ENCODE measurements at places on chromosomes 4 and X.

DNA sequence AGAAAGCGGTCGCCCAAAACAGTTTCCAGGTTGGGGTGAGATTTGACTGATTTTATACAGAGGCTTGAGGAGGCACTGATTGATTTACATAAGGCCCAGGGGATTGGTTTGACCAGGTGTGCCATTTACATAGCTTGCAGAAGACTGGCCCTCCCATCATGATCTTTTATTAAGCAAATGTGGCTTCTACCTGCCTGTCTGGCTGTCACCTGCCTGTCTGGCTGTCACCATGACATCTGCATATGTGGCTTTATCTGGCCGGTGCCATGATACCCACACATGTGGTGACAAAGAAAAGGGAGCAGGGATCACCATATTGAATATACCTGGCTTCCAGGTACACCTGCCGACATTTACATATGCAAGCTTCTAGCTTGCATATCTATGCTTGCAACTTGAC, 17.0 kb upstream of the CDS1 start:
- DNase-seq: no peak

DNA sequence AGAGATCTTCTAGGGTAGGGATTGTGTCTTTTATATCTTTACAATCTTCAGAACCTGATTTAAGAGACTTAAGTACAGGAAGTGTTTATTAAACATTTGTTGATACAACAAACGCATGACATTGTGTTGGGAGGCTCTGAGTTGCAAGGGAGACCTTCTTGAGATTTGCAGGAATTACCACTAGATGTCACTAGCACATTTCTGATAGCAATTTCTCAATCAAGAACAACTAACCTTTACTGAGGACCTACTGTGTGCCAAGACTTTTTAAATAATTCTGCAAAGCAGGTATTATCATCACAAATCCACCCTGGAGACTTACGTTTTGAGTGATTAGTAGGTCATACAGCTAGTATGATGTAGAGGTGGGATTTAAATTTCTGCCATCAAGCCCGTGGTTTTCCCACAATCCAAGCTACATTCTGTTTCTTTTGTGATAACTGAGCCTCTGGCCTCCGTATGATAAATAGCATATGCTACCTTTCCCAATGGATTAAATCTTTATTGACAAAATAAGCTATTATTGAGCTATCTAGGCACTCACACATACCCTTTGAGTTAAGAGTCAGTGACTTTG, 986.0 kb downstream of the CCSER1 start:
- DNase-seq: no peak

DNA sequence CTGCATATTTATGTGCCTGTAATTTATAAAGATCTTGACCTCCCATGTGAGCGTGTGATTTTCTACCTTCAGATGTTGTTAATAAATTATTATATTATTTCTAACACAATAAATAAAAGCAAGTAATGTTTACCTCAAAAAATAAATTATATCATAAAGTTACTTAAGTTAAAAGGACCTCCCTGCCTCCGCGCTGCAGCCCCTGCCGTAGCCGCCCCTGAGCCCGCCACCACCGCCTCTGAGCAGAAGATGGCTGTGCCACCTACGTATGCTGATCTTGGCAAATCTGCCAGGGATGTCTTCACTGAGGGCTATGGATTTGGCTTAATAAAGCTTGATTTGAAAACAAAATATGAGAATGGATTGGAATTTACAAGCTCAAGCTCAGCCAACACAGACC, 119.6 kb upstream of the BRWD3 start:
- no peak for DNase-seq

GRCh38 chrX:8783097-8783713, 18.0 kb downstream of the FAM9A start:
- no peak for DNase-seq

DNA sequence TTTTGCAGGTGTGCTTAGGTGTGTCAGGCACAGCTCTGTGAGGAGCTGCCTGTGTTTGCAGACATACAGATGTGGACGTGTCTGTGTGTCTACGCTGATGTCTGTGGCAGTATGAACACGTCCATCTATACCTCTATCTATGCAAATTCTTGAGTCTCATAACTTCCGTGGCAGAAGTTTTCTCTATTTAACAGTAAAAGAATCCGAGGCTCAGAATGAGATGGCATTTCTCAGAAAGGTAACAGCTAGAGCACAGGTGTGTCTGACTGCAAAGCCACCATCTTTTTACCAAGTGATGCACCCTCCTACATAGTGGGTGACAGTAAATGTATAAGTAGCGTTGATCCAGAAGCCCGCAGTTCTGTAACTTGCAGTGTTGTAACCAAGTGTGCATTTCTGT, 39.9 kb upstream of the CYP4V2 start:
- no peak for DNase-seq

- no peak for DNase-seq
Measured at GRCh38 chr4:84220990-84221389, 278.1 kb downstream of the NKX6-1 start.

- DNase-seq: no peak
Measured at GRCh38 chrX:21408307-21408706, 34.1 kb downstream of the CNKSR2 start.

DNA sequence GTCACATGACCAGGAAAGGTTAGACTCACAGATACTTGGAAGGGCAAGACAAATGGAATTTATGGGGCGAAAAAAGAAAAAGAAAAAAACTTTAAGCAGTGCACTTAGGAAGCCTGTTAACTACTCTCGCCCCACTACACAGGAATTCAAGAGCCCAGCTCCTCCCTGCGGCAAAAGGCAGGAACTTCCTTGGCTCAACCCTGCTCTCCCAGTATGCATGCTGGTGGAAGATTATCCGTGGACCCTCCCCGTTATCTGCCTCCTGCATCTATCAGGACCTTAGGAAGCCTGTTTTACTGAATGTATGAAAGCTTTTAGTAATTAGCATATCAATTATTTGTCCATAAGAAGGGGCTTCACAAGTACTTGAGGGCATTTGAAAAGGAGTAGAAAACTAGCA, 40.1 kb upstream of the RPA4 start:
- no peak for DNase-seq

DNA sequence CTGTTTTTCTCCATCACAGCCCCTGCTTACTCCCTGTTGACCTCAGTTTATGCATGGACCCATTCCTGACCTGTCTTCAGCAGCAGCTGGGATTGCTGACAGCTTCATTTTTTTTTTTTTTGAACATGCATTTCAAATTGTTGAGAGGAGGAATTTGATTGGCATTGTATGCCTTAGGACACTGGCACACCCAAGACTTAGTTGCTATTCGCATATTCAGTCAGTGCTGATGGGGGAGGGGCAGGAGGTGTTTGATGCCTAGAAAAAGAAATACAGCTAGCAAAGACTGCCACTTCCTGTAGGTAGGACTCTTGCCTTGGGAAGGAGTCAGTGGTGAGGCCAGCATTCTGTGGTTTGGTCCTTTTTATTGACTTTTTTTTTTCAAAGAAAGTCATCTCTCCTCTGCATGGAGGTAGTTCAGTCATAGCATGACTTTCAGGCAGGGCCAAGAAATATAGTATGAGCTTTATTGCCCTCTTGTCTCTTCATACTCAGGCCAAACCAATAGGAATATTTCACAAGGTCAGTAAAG, 33.6 kb upstream of the XK start:
- no peak for DNase-seq

DNA sequence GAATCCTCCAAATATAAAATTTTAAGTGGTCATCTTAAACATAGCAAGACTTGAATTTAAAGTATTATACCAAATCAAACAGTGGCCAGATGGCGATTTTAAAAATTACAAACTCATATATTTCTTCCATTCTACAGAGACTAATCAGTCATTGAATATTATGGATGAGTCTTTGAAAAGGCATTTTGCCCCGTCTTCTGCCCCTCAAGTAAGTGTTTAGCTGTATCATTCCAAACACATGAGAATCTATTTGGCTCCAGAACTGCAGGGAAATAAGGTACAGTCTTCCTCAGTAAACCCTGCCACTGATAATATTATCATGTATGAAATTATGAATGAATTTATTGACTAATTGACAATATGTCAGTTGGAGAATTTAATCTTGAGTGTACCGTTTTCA, 191.0 kb downstream of the SLC7A11 start:
- no peak for DNase-seq

GRCh38 chrX:34848281-34848680, 94.3 kb upstream of the FAM47B start:
- no peak for DNase-seq
